Effector CD8-positive, alpha-beta T cell (primary cell): ENCODE measurements at places on chromosomes 7 and 10.

DNA sequence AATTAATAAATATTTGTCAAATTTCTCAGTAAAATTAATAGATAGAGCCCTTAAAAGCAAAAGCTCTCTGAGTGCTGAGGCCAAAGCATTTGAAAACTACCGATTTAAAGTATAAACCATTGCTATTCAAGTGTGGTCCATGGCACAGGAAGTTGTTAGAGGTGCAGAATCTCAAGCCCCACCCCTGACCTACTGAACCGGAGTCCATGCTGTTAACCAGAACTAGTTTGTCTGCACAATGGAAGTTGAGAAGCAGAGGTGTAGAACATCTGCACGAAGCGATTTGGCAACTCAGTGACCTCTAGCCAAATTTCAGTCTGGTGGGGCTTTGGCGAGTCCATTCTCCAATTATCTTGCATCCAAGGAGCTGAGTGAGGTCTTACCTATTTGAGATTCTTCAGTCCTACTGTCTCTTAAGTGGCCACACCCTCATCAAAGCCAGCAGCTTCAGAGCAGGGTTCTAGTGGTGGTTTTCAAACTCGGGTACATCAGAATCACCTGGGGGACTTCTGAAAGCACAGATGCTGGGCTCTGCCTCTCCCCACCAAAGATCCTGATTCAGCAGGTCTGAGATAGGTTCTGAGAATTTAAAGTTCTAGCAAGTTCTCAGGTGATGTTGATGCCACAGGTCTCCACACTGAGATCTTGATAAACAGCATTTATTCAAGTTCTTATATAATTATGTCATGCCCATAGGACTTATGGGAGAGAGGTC, 96.8 kb upstream of the SAMD8 start:
- no peak for DNase-seq

DNA sequence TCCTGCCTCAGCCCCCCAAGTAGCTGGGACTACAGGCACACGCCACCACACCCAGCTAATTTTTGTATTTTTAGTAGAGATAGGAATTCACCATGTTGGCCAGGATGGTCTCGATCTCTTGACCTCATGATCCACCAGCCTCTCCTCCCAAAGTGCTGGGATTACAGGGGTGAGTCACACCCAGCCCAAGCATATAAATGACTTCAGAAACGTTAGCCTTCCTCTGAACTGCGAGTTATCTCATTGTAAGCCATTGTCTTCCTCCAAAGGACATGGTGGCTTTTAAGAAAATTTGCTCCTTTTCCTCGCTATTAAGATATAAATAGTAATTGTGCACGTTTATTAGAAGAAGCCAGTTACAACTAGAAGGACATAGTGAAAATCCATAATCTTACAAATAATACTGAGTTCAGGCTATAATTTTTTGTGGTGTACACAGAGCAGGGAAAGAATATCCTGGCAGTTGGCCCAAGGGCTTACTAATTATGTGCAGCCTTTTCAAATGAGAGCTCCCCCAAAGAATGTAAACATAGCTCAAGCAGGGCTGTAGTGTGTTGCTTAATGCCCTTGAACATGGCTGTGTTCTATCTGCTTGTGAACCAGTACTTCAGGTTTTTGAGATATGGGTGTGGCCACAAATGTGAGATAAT, 495.8 kb downstream of the PARD3 start:
- no peak for DNase-seq

DNA sequence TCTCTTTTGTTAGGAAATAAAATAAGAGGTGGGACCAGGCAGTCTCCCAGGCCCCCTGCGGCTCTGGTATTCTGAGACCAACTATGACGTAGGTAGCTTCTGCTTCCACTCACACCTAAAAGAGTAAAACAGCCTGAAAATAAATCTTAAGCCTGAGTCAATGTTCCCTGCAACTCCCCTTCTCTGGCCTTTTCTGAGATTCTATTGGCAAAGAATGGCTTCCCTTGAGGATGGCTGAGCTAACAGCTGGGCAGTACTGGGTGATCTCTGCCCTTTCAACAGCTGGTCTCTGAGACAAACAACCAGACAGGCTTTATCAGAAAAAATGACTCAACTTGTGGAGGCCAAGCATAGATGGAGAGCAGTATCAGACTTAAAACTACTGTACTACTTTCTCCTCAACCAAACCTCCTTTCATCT, 58.7 kb downstream of the CREB3L2 start:
- no peak for DNase-seq

- DNase-seq = no peak
Observed at GRCh38 chr7:9148687-9149086, 715.3 kb downstream of the NXPH1 start.

- no peak for DNase-seq
Observed at GRCh38 chr10:81095238-81095637, 557.5 kb downstream of the SH2D4B start.
